T-helper 2 cell (primary cell): ENCODE measurements at places on chromosomes 13 and 19.
A peak's percentile ranks its signal among the peaks of the same experiment; 100 is the strongest.

GRCh38 chr13:51243832-51244231 lies 21.6 kb downstream of the FAM124A start:
- no peak for DNase-seq

GRCh38 chr19:46513461-46514236 lies 18.0 kb upstream of the PNMA8B start:
- peak; percentile 72 for DNase-seq

GRCh38 chr19:2602391-2603181 lies 99.9 kb downstream of the GNG7 start:
- DNase-seq, result no peak

GRCh38 chr19:40217027-40217810 lies 965 bp downstream of the TTC9B start:
- DNase-seq, result no peak

DNA sequence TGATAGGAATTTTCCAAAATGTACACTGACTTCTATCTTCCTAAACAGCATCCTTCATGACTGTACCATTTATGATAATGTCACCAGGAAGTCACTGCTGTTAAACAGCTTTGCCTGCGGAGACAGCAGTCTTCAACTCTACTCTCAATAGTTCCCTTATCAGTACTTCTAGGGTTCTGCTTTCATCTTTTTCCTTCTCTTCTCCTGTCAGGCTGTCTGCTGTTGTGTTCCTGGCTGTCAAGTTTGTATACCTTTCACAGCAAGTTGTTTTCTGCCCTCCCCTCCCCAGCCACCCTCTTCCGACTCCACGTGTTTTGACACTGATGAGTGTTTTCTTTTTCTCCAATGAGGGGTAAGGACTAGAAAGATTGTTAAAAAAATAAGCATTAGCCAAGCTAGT lies 2.2 kb downstream of the UPF3A start:
- DNase-seq, result no peak

DNA sequence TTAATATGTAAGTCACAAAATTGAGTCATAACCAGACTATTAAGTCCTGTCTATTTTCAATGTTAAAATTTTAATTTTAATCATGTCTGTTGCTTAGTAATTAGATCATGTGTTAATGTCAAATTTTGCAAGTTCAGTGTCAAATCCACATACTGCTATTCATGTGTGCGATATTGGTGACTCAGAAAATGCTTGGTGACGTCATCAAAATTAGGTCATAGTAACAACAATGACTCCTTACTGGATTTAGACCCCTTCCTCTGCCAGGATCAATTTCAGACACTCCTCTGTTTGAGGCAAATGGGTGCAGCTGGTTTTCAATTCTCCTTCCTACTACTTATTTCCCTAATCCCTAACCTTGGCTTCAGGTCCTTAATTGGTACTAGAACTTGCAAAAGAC lies 1394.3 kb upstream of the SLC10A2 start:
- DNase-seq, result no peak

GRCh38 chr13:49444524-49445395 lies 686 bp downstream of the SETDB2 start:
- no peak for DNase-seq

- DNase-seq, result no peak
Observed at GRCh38 chr13:31987535-31988170, 43.9 kb upstream of the FRY start.

- DNase-seq, result no peak
Observed at GRCh38 chr19:48900477-48901406, 630 bp downstream of the NUCB1 start.

DNA sequence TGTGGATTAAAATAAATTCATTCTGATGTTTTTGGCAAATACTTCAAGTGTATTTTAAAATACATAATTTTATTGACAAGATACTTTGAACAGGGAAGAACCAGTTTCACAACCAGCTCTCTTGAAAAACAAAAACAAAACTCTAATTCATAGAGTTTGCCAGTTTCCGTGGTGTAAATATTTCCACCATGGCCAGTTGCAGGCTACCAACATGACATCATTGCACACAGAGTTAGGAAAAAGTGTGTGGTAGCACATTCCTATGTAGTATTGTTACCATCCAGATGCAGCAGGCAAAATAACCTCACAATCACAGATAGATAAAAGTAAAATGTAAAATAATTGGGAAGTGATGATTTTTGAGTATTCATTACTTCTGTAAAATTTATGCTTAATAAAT lies 7.7 kb upstream of the RNF113B start:
- no peak for DNase-seq
